ENCODE measurements at places on chromosomes 11 and 22. TPM values are rescaled to one million over a fixed set of nuclear protein-coding genes. Genes with fewer than 3 reads are reported as not detected.

- no peak for DNase-seq
Observed at GRCh38 chr11:118939953-118940598, 14.3 kb upstream of the BCL9L start.

GRCh38 chr22:19824212-19824925 is 30.3 kb downstream of the GNB1L start:
- no peak for DNase-seq

GRCh38 chr11:106276126-106276525 is 198.7 kb downstream of the AASDHPPT start:
- no peak for DNase-seq

DNA sequence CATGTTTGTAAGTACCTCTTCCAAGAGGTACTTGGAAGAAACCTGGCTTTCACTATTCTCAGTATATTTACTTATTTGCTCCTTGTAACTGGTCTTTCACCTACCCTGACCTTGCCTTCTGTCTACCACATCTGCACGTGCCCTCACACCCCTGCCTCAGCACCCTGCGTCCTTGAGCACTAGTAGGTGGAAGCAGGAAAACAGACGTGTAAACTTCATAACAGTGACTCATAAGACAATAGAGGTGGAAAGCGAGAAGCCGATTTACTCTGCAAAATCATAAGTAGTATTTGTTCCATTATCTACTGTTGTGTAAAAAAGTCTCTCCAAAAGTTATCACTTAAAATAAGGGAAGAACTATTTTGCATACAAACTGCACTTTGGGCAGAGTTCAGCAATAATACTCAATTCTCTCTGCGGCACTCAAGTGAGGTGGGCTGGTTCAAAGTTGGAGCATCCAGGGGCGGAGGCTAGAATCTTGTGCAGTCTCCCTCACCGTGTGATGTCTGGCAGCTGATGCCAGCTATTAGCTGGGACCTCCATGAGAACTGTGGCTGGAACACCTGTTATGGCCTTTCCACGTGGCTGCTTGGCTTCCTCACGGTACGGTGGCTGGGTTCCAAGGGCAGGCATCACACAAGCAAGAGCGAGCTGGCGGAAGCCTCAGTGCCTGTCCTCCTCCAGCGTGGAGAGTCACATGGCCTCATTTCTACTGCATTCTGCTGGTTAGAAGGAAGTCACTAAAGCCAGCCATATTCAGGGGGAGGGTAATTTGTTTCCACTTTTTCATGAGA is 30.4 kb downstream of the PACS1 start:
- DNase-seq: no peak

DNA sequence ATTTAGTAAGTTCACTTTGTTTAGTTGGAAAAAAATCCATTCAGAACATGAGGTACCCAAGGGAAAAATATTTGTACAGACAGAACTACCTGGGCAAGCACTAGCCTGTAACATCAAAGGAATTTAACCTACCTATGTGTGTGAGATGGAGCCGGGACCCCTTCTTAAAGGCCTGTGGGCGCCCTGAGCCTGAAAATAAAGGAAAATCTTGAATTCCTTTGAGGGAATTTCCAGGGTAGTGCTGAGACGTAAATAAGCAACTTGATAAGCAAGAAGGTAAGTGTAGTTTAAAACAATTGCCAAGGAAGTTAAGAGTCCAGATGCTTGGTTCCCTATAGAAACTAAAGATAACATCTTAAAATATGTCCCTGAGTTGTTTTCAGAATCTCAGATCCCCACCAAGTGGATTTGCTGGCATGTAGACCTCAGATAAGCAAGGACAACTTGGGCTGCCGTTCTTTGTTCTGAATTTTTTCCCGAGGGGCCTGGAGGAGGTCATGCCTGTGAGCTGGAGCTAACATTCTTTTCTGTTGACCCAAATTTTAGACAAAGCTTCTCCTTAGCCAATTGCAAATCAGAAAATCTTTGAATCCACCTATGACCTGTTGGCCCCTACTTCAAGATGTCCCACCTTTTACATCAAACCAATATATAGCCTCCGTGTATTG is 31.0 kb downstream of the MED17 start:
- DNase-seq: no peak

DNA sequence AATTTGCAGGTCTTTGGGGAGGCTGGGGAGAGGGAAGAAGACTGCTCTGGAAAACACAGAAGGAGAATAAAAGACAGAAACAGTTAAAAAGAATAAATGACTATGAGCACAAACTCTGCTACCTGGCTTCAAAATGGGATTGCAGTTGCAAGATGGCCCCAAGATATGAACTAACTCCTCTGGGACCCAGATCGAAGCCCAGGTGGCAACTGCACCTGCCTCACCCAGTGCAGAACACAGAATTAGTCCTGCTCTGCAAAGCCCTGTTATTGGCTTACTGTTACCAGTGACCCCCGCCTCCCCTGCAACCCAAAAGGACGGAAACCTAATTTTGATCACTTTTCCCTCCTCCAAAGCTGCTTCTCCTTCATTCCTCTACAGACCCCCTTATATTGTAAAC is 35.9 kb upstream of the POU2AF1 start:
- DNase-seq: no peak

GRCh38 chr11:46279126-46280099 is 2.0 kb downstream of the CREB3L1 start:
- DNase-seq: no peak

GRCh38 chr11:92775003-92775676 is 194.3 kb upstream of the MTNR1B start:
- no peak for DNase-seq

- no peak for DNase-seq
Observed at GRCh38 chr11:65912845-65913244, 6.0 kb downstream of the C11orf68 start.

DNA sequence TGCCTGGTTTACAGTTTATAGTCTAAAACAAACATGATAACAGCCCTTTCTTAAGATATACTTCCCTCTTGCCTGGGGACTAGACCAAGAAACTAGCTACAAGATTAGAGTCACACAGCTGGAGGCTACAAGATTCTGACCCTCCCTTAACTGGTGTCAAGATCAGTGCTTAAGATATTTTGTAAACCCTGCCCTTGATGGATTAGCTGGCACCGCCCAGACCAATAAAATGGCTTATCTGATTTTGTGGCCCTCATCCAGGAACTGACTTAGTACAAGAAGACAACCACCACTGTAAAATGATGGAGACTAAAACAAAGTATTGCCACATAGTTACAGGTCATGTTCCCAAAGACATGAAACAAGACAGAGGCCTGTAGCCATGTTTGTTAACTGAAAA is 53.4 kb downstream of the FAM181B start:
- no peak for DNase-seq

DNA sequence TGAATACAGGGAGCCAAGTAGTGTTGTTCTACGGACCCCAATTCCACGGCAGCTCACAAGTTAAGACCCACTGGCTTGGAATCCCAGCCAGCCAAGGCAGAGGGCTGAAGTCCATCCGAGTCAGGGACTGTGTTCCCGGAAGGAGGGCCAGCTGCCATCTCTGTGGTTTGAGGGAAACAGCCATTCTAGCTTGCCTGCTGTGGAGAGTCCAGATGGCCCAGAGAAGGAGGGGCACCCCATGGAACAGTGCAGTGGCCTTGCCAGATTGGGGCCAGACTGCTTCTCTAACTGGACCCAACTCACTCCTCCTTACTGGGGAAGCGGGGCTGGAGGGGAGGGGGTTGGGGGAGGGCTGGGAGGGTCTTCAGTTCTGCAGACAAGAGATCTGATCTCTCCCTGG is 156.4 kb downstream of the FAM181B start:
- DNase-seq: no peak

DNA sequence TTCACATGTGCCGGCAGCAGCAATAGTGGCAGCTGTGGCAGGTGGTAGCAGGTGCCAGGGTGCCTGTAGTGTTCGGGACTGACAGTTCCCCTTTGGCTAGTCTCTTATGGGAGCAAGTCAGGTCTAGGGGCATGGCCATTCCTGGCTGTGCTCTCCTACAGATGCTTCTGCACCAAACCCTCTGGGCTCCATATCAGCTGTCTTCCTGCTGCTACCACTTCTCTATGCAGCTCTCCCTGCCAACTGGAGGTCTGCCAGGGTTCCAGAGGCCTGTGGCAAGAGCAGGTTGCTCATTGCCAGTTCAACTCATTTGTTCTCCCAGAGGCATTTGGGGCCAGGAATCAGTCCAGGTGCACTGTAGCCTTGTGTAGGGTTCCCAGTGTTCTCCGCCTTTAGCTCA is 473.7 kb downstream of the JRKL start:
- no peak for DNase-seq

- DNase-seq: no peak
Observed at GRCh38 chr11:79100093-79100910, 340.5 kb downstream of the TENM4 start.

The DDX17 gene
- total RNA-seq: 214 TPM

The NFAM1 gene
- not detected for total RNA-seq

The C11orf52 gene
- total RNA-seq: 0.18 TPM

The SF3A1 gene
- 75.7 TPM for total RNA-seq

The FOLR3 gene
- total RNA-seq: not detected

The LDHAL6A gene
- total RNA-seq: not detected

The C11orf86 gene
- not detected for total RNA-seq

The PTPRCAP gene
- total RNA-seq: 2.2 TPM

The FGF3 gene
- not detected for total RNA-seq

Data from glomerular endothelial cell (primary cell).